ENCODE measurements at places on chromosomes 3 and 15. TPM values are rescaled to one million over a fixed set of nuclear protein-coding genes. Genes with fewer than 3 reads are reported as not detected.

Gene PLEKHO2
- 20.1 TPM for total RNA-seq

Gene PRR20G
- not detected for total RNA-seq

Gene SCN11A
- 2.9 TPM for total RNA-seq

GRCh38 chr3:140924097-140924873, 17.4 kb upstream of the SLC25A36 start:
- H3K36me3 ChIP-seq = no peaks in the 10 kb centered on the region
- no peaks in the 10 kb centered on the region for H3K27me3 ChIP-seq
- DNase-seq = no peak
- no peak overlapping the region for H3K4me3 ChIP-seq

DNA sequence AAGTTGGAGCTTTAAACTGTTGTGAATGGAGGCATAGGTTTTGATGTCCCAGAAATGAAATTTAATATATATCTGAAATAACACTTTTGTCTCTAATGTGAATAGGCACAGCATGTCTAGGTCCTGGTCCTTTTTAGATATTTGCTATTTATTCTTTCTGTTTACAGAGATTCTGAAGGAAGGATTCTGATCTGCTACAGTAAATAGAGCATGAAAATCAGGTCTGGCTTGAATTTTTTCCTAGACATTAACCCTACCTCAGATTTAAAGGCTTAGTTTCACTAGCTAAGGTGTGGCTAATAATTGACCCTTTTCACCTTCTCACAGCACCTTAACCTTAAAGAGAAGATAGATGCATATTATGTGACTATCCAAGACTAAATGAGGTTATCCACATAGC, 48.0 kb upstream of the SYNPR start:
- DNase-seq = no peak
- no peaks in the 10 kb centered on the region for H3K4me1 ChIP-seq

Gene SAMD7
- not detected for total RNA-seq

Gene FMN1
- total RNA-seq = 6.7 TPM

Gene CHDH
- 1.7 TPM for total RNA-seq

GRCh38 chr3:72077473-72078259, 292.7 kb upstream of the PROK2 start:
- peaks cover 7% of the 10 kb centered on the region for H3K4me1 ChIP-seq
- no peak overlapping the region for H3K27ac ChIP-seq
- no peaks in the 10 kb centered on the region for H3K27me3 ChIP-seq
- H3K36me3 ChIP-seq = no peaks in the 10 kb centered on the region
- H3K4me3 ChIP-seq = no peak overlapping the region

Gene TMEM212
- total RNA-seq = not detected

Gene GOLGA8A
- total RNA-seq = 52.3 TPM

GRCh38 chr15:45376300-45376928, 1.9 kb downstream of the GATM start:
- H3K27ac ChIP-seq = peak overlapping the region; percentile 93
- no peak for DNase-seq
- H3K27me3 ChIP-seq = no peaks in the 10 kb centered on the region
- H3K4me3 ChIP-seq = peak overlapping the region; percentile 65
- no peaks in the 10 kb centered on the region for H3K36me3 ChIP-seq
- peaks cover 68% of the 10 kb centered on the region for H3K4me1 ChIP-seq

Gene TPRG1
- total RNA-seq = 3.2 TPM

DNA sequence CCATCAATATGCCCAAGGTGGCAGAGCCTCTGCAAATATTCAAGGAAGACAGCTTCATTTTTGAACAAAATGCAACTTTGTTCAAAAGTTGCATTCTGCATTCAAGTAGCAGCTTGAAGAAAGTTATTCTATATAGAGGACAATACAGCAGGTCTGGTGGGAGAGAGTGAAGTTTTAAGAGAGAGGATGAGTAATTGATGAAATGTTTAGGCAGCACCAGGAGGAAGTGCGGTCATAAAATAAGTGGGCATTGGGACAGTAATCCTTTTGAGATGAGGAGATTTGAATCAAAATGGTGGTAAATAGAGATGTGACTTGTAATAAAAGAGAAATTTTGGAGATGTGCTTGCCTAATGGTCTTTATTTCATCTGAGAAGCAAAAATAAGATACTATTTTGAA, 607.3 kb upstream of the ZNF385D start:
- H3K27ac ChIP-seq = no peak overlapping the region
- H3K4me1 ChIP-seq = peaks cover 6% of the 10 kb centered on the region
- H3K4me3 ChIP-seq = no peak overlapping the region

DNA sequence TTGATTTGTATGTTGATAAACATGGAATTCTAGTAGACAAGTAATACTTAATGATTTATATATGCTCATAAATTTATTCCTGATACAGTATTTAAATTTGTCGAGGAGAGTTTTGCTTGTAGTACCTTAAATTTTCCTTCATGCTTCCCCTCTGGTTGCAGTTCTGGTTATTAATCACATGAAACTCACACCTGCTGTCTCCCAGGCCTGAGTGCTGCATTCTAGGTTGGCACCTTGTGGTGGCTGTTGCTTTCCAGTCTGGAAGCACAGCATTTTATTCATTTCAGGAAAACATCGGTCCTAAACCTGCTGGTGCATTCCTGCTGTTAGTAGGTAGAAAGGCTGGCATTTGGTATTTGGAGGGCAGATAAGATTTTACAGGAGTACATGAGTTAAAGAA, 44.9 kb downstream of the ATP1B3 start:
- no peak overlapping the region for H3K27ac ChIP-seq
- no peaks in the 10 kb centered on the region for H3K27me3 ChIP-seq
- DNase-seq = no peak
- no peaks in the 10 kb centered on the region for H3K4me1 ChIP-seq
